NCI-H187 (cell line): ENCODE measurements at places on chromosomes 1 and 21.

DNA sequence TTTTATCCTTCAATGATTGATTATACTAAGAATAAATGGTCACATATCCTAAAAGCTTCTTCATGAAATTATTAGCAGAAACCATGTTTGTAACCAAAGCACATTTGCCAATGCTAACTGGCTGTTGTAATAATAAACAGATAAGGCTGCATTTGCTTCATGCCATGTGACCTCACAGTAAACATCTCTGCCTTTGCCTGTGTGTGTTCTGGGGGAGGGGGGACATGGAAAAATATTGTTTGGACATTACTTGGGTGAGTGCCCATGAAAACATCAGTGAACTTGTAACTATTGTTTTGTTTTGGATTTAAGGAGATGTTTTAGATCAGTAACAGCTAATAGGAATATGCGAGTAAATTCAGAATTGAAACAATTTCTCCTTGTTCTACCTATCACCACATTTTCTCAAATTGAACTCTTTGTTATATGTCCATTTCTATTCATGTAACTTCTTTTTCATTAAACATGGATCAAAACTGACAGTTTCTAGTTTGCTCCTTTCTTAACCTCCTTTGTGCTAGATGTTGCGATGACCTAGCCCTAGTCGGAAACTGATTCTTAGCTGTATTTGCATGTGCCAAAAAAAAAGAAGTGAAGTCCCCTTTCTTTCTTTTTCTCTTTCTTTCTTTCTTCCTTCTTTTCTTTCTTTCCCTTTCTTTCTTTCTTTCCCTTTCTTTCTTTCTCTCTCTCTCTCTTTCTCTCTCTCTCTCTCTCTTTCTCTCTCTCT is 45.1 kb downstream of the MAP3K7CL start:
- DNase-seq, result no peak

DNA sequence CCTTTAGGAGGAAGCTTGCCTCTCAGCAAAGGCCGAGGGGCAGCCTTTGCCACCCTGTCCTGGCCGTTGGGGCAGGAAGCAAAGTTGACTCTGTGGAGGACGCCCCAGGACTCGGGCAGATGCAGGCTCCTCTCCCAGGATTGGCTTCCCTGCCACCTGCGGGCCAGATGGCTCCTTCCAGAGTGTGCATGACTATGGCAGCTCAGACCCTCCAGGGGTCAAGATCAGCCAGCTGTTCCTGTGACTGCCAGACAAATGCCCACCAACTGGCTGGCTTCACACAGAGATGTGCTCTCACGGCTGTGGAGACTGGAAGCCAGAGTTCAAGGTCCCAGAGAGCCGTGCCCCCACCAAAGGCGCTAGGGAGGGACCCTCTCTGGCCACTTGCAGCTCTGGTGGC is 87.0 kb upstream of the VAMP3 start:
- no peak for DNase-seq

DNA sequence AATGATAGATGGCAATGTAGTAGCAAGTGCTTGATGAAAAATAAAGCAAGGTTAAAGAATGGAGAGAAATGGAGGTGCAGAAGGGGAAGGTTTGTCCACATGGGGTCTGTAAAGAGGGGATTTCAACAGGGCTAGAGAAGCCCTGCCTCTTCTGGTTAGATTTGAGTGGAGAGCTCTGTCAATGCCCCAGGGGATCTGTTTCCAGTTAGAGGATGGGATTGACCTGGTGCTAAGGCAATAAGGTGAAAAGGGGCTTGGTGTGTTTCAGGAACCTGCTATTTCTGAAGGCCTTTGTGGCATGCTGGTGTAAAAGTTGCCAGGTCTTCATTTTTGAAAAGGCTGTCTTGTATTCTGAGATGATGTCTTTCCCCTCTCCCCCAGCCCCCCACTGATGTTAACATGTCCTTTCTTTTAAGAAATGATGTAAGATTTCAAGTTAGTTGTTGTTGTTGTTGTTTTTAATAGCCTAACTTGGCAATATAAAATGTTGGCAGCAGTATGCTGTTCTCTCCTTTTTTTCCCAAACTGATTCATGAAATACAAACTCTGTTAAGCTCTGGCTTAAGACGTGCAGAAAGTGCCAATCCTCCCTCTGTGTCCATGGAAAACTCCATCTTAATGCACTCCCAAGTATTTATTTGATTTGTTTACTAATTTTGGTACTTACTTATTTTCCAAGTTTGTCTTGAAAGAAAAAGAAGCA is 370.3 kb upstream of the ADGRL2 start:
- no peak for DNase-seq

DNA sequence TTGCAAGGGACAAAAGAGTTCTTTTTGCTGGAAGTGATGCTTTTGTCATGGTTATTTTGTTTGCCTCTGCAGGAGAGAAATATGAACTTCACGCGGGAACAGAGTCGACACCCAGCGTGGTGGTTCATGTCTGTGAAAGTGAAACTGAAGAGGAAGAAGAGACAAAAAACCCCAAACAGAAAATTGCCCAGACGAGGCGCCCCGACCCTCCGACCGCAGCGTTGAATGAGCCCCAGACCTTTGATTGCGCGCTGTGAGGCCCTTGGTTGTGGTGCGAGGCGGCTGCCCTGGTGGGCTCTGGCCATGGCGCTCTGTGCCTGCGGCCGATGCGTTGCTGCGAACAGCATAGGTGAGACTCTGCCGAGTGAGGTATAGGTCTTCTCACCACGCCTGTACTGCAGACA is 20.9 kb upstream of the NCMAP start:
- DNase-seq, result no peak

DNA sequence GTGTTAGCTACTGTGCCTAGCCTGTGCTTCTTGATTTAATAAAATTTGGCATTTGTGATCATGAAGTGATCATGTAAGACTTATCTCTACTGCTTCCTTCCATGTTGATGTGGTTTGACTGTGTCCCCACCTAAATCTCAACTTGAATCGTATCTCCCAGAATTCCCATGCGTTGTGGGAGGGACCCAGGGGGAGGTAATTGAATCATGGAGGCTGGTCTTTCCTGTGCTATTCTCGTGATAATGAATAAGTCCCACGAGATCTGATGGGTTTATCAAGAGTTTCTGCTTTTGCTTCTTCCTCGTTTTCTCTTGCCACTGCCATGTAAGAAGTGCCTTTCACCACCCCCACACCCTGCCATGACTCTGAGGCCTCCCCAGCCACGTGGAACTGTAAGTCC is at the start of gene OVAAL:
Gene OVAAL (plus strand): TSS at position 301 of the 400 bp plus-strand sequence.
- no peak for DNase-seq

GRCh38 chr21:15966651-15967050 is 236.9 kb downstream of the USP25 start:
- DNase-seq, result no peak

- DNase-seq, result no peak
These were observed 210.3 kb downstream of the SLC35F3 start for GRCh38 chr1:234114648-234115307.

- DNase-seq, result no peak
These were observed 1.5 kb upstream of the NR0B2 start for GRCh38 chr1:26915204-26915842.

DNA sequence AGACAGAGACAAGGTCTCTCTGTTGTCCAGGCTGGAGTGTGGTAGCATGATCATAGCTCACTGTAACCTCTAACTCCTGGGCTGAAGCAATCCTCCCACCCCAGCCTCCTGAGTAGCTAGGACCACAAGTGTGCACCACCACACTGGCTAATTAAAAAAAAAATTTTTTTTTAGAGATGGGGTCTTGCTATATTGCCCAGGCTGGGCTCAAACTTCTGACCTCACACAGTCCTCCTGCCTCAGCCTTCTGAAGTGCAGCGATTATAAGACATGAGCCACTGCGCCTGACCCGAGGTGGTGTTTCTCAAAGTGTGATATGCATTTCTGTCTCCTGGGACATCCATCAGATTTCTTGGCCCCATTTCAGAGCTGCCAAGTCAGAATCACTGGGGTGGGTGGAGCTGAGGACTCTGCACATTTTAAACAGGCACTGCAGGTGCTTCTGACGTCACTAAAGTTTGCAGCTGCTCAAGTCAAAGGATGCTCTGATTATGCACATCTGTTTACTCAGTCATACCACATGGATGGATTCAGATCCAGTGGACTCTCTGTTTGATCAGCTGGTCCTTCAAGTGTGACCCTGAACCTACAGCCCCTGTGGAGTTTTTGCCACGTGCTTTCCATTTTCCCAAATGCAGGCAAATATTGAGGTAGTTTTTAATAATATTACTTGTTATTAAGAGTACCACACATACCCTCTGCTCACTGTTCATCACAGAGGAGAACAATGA is 21.4 kb downstream of the TGFB2 start:
- no peak for DNase-seq

DNA sequence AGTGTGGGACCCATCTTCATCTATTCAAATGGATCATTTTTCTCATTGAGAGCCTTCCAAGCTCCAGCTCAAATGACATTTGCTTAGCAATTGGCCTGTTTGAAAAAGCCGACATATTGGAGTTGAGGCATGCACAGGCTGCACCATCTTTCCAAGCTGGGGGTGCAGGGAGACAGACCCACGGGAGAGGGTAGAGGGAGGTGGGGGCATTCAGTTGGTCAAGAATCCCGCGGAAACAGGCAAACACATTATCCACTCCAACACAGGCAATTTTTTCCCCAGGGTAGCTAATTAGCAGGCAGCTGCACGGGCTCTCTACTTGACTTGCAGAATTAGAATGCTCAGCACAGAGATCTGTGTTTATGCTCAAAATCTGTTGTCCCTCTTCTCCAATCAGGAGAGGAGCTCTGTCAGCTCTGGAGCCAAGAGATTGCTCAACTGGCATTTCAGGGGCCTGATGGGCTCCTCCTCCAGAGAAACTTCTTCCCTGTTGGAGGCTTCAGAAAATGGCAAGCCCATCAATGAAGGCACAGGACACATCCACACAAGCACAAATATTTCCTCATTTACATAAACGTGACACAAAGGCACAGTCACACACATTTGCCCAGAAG is 267.8 kb downstream of the FOXD2 start:
- no peak for DNase-seq

GRCh38 chr1:58724483-58724882 is 24.6 kb upstream of the MYSM1 start:
- no peak for DNase-seq

DNA sequence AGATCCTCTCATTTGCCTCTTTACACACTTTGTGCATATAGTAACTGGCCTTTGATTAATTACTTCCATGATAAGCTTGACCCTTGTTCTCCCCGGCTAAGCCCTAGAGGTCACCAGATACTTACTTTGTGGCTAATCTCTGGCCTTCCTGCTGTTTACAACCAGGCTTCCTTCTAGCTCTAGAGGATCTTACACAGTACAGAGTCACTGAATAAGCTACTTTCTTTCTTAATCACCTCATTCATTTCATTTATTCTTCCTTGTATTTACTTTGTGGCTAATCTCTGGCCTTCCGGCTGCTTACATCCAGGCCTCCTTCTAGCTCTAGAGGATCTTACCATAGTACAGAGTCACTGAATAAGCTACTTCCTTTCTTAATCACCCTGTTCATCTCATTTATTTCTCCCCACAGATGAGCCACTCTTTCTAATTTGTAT is 144.3 kb upstream of the C1orf21 start:
- DNase-seq, result no peak

DNA sequence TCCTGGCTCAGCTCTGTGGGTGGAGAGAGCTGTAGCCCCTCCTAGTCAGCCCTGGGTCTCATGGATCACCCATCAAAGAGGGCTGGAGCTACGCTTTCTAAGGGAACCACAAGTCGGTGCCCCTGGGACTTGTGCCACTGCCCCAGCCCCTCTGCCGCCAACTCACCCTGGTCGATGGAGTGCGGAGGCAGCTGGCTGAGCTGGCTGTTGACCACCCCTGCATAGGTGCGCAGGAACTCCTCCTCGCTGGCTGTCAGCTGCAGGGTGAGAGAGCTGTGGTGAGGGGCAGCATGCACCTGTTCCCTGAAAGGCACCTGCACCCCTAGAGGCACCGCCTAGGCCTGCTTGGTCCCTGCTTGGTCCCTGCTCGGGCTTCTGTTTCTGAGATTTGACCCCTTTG is 39.0 kb downstream of the CTNNBIP1 start:
- no peak for DNase-seq

DNA sequence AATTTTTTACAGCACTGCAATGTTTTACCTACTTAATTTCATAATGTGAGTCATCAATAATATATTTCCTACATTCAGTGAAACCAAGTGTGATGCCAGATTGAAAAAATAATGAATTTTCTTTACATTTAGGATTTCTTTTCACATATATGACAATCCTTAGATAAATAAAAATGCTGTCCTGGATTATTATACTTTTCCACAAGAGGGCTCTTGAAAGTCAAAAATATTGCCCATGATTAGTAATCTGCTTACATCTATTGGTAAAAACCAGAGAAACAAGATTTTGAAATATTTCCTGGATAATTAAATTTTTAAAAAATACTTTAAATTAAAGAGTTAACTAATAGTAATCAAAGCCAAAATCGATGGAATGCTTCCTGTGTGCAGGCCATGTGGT is 86.8 kb upstream of the PLPPR4 start:
- DNase-seq, result no peak

DNA sequence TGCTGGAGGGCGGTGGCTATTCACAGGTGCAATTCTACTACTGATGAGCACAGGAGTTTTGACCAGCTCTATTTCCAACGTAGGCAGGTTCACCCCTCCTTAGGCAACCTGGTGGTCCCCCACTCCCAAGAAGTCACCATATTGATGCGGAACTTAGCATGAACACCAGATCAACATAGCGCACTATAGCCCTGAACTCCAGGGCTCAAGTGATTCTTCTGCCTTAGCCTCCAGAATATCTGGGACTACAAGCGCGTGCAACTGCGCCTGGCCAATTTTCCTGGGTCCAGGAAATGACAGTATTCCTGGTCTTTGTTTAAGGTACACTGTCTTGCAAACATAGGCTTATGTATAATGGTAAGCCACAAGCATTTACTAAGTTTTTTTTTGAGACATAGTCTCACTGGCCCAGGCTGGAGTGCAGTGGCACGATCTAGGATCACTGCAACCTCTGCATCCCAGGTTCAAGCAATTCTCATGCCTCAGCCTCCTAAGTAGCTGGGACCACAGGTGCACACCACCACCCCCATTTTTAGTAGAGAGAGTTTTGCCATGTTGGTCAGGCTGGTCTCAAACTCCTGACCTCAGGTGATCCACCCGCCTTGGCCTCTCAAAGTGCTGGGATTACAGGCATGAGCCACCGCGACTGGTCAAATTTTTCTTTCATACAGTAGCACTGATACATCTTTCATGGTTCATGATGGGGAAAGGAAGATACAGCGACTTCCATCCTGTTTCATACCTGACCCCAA is 12.6 kb downstream of the MCL1 start:
- DNase-seq, result no peak

- no peak for DNase-seq
These were observed 158.1 kb downstream of the SLC45A1 start for GRCh38 chr1:8476006-8476405.

DNA sequence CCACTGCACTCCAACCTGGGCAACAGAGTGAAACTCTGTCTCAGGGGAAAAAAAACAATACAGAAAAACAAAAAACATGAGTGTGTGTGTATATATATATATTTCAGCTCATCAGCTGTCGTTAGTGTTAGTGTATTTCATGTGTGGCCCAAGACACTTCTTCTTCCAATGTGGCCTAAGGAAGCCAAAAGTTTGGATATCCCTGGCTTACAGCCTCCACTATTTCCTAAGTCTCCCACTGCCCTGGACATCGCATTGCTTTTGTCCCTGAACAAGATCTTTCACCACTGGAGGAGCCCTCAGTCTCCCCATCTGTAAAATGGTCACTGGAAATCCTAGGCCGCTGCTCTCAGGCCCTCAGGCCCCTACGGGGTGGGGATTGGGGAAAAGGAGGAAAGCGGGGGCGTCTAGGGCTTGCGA is 391 bp upstream of the LDLRAP1 start:
- DNase-seq, result no peak

- DNase-seq, result no peak
These were observed 8.8 kb upstream of the TENT5B start for GRCh38 chr1:27021354-27022031.

- DNase-seq, result no peak
These were observed 2.5 kb downstream of the PBX1 start for GRCh38 chr1:164561472-164561871.
